ENCODE measurements at places on chromosomes 4 and X.

DNA sequence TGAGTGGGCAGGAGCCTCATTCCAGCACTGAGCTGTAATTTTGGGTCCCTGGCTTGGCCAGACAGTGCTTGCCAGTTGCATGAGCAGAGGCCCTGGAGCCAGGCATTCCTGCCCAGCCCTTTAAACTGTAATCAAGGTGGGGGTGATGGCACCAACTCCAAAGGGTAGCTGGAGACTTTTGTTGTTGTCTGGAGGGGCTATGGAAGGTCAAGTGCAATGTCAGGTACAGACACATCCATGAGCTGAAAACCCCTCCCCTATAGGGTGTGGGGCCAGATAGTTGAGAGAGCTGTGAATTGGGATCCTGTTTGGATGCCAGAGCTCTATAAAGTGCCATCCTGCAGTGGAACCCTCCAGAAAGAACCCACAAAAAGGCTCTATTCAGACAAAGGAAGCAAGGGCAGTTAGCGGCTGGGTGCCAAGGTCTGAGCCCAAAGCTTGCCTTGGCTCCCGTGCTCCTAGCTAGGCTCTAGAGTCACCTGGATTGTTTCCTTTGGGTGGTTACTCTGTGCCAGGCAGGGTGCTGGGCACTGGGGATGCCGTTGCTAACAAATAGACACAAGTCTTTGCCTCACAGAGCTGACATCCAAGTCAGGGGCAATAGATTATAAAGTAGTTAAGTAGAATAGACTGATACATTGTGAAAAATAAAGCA lies 163.0 kb downstream of the EFNB1 start:
- DNase-seq = no peak

GRCh38 chr4:123398066-123398852 lies 1.7 kb downstream of the SPRY1 start:
- DNase-seq = peak; percentile 31

DNA sequence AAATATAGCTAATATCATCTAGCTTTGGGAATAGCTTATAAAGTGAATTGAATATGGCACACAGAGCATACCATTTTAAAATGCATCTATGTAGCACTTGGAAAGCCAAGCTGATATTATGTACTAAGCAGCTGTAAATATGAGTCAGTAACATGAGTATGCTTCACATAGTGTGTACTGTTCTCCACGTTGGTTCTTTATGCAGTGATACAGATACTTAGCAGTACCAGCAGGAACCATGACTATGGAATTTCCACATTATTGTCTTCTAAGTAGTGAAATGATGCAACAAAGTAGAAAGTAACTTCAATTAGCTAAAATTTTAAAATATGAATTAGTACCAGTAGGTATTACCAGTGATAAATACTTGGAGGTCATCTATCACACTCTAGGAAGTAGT lies 320.1 kb downstream of the BMPR1B start:
- no peak for DNase-seq

- no peak for DNase-seq
Measured at GRCh38 chr4:163251204-163251603, 81.2 kb downstream of the NPY1R start.

DNA sequence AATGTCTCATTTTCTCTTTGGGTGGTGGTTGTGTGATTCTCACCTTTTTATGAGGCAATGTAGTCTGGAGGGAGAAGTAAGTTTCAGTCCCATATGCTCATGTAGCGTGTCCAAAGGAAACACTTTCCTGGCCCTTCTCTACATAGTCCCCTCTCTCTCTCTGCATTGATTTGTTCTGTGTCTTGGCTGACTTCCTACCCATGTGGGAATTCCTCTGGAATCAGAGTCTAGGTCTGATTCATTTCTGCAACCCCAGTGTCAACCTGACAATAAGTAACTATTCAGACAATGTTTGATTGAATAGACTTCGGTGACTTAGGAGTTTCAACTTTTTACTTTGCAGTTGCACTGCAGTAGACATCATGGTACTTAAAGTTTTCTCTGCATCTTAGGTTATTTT lies 2.7 kb upstream of the ALAS2 start:
- DNase-seq = no peak

- DNase-seq = peak; percentile 6
Measured at GRCh38 chrX:103918571-103919269, 43.7 kb upstream of the TMSB15B start.

DNA sequence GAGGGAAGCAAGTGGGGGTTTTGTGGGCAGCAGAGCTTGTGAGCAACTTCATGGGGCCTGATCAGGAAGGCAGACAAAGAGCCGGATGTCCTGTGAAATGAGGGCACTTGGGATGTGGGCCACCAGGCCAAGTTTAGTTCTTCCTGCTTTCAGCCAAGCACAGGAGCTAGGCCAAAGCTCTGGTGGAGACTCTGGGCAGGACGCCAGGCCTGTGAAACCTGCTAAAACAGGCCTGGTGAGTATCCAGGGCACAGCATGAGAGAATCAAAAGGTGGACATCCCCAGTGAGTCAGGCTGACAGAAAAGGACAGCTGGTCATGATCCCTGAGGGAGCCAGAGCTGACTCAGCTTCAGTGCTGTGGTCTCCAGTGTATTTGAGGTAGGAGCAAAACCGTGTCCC lies 95.7 kb downstream of the NPNT start:
- no peak for DNase-seq

DNA sequence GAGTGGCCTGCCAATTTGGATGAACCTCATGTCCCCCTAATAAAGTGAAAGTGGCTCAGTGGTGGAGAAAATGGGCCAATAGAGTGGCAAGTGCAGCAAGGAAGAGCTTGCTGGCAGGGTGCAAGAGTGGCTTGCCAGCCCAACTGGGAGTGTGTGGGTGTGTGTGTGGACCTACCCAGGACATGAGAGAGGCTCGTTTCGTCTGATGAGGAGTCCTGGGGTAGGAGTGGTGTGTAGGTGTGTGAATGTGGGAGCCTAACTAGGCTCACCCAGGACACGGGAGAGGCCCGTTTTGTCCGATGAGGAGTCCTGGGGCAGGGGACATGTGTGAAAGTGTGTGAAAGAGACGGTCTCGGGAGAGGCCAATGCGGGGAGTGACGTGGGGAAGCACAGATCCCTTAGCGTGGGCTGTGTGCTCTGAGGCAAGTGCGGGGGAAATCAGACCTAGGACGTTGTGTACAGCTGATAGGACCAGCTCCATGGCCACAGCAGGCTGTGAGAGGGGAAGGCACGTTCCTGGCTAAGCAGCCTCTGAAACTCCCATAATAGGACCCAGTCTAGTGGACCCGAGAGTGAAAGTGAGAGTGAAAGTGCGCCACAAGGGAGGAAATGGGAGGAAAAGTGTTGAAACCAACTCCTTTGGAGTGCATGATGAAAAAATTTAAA lies 5.3 kb downstream of the GAGE10 start:
- no peak for DNase-seq

GRCh38 chr4:2743518-2744445 lies 12.4 kb downstream of the TNIP2 start:
- DNase-seq = no peak

DNA sequence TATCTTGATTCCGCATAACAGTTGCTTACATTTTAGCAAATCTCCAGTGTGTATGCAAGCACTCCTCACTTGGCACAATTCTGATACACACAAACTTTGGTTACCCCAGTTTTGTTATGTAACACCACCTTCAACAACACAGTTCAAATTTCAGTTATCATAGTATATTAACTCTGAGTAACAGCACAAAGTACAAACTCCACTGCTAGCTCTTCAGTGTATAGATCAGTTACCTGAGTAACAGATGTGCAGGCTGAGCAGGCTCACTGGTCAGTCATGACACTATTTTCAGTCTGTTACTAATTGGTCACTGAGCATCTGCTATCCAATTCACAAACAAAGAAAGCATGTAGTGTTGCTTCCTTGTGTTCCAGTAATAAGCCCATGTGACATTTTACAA lies 55.4 kb downstream of the PKD2 start:
- no peak for DNase-seq

GRCh38 chrX:84710611-84711010 lies 208.4 kb upstream of the HDX start:
- DNase-seq = no peak

- DNase-seq = no peak
Measured at GRCh38 chr4:78584863-78585547, 33.4 kb downstream of the ANXA3 start.

GRCh38 chr4:5808081-5808741 lies 84.7 kb downstream of the CRMP1 start:
- no peak for DNase-seq

- no peak for DNase-seq
Measured at GRCh38 chr4:11623726-11624037, 195.0 kb upstream of the HS3ST1 start.

GRCh38 chr4:166153548-166153947 lies 280.5 kb downstream of the TLL1 start:
- no peak for DNase-seq

- no peak for DNase-seq
Measured at GRCh38 chr4:66693694-66694093, 851.6 kb downstream of the CENPC start.

GRCh38 chr4:86108137-86108536 lies 251.7 kb downstream of the MAPK10 start:
- DNase-seq = no peak

GRCh38 chrX:20294284-20294683 lies 27.6 kb upstream of the RPS6KA3 start:
- DNase-seq = no peak

GRCh38 chr4:182593402-182593801 lies 323.8 kb downstream of the DCTD start:
- DNase-seq = no peak

GRCh38 chr4:164768516-164768915 lies 14.6 kb downstream of the SMIM31 start:
- no peak for DNase-seq

DNA sequence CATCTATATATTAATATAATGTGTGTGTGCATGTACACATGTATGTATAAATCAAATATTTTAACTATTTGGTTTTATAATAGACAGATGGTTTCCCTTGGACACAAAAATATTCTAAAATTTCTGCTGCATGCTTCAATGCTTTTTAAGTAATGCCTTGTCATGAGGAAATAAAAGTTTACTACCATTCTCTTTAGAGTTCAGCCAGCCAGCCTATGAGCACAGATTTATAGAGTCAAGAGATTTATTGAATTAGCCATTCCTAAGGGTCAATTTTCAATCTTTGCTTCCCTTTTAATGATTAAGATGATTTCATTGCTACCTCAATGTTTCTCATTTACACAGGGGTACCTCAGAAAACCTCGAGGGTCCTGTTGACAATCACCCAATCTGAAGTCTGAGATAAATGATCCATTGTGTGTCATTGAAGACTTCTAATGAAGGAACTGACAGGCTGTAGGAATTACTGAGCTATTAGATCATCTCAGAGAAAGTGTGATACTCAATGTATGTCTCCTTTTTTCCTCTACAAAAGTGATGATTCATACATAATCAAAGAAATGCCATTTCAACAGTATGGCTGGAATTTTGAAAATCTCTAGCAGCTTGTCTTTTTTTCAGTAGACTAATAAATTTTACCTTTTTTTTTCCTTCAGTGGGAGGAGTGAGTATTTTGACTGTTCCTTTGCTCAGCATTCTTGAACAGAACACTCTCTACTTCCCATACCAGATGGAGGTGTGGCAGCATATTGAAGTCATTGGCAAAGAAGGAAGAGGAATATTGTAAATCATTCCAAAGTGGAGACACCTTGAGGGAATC lies 222.6 kb upstream of the PCDH18 start:
- DNase-seq = no peak

- no peak for DNase-seq
Measured at GRCh38 chr4:11404431-11404830, 24.3 kb downstream of the HS3ST1 start.

DNA sequence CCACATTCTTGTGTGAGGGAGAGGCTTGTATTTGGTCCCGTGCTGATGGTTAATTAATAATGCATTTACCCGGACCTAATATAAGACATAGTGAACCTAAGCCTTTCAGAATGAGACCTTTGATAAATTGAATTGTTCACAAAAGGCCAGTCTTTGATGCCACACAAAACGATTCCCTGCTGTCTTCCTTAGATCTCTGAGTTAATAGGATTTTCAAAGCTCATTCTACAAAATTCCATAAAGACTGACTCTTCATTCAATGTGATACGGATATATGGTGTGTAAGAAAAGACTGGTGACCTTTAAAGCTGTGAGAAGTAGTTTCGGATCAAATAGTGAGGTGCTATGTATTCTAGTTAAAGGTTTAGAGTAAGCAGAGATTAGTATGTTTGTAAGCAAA lies 254.3 kb downstream of the PDHA2 start:
- no peak for DNase-seq

DNA sequence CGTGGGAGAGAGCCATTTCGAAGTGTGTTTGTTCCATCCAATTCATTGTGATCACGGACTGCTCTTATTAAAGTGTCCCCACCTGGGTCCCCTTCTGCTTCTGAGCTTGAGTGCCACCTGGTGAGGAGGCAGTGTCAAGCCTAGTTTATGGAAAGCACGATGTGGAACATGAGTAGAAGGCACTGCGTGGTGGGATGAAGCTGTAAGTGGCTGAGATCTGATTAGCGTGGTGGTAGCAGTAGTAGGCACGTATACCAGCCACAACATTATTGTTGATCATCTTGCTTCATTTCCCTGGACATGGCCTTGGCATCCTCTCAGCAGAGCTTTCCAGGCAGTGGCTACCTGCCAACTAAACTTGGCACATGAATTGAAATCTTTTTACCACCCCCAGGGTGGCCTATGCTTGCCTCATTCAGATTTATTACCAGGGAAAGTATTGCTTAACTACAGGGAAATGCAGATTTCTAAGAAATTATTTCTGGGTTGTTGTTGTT lies 46.4 kb downstream of the GPAT3 start:
- no peak for DNase-seq

DNA sequence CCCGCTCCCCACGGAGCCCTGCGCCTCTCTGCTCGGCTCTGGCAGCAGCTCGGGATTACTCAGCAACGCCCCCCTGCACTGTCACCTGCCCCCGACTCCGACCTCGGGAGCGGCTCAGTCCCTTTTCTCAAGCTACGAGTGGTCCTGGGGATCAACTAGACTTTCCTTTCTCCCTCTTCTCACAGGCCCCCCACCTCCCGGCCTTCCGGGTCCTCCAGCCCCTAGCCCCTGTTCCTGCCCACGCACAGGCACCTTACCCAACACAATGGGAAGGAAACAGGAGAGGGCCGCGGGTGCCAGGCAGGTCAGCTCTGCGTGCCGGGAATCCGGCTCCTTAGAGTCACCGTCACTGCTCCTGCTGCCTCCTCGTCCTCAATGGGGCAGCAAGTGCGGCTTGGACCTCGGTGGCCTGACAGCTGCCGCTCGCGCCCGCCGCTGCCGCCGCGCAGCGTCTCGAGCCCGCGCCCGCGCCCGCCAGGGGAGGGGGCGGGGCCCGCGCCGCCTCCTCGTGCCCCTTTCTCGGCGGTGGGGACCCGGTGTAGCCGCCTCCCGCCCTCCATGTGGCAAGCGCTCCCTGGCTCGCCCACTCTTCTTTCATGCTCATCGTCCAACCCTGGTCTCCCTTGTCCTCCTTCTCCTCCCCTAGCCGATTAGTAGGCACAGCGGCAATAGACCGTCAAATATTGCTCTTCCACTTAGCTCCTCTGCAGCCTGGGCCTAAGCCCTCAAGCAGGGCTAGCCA lies at the start of gene RAB9B:
RAB9B (minus strand) TSS at position 455 of the 742 bp plus-strand sequence. CDS start 6,473 bp downstream, outside the sequence.
- DNase-seq = peak; percentile 2

GRCh38 chr4:26731351-26732035 lies 129.1 kb upstream of the STIM2 start:
- DNase-seq = no peak

GRCh38 chr4:105088110-105088879 lies 58.4 kb upstream of the TET2 start:
- no peak for DNase-seq

GRCh38 chr4:99090481-99091215 lies 2.1 kb upstream of the ADH5 start:
- DNase-seq = no peak
